ENCODE measurements at places on chromosomes 2 and 18.

- DNase-seq, result no peak
Observed at GRCh38 chr18:78873926-78874500, 105.6 kb upstream of the SALL3 start.

DNA sequence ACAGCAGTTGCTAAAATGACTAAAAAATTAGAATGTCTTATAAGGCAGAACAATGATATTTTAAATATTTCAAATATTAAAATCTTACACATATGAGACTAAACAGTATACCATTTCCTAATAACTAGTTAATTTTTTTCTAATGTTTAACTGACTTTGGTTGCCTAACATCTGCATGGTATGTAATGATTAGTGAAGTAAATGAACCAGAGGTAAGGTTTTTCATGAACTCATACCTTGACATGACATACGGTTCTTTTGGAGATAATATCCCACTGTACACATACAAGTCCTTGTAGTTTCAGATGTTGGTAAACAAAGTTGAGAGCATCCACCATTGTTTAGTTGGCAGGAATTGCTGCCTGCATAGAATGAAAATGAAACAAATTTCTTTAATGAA lies 1360.2 kb downstream of the LRP1B start:
- no peak for DNase-seq

- peak; percentile 4 for DNase-seq
Observed at GRCh38 chr2:233445152-233445830, 91.0 kb downstream of the DGKD start.

DNA sequence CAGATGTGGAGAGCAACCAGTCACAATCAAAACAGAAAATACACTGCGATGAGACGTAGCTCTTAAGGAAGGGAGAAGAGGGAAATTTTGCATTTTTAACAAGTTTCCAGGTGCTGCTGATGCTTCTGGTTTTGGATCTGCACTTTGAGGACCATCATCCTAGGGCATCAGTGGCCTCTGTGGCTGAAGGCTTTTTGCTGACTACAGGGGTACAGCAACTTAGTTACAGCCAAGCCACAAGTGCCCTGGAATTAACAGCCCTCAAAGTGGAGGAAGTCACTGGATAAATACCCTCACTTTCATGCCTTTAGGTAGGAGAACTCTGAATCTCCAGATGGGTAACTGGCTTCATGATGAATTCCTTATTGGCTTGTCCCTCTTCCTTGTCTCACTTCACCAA lies 700.9 kb downstream of the TMEM182 start:
- DNase-seq, result no peak

- DNase-seq, result no peak
Observed at GRCh38 chr2:155895016-155895415, 437.5 kb downstream of the NR4A2 start.

DNA sequence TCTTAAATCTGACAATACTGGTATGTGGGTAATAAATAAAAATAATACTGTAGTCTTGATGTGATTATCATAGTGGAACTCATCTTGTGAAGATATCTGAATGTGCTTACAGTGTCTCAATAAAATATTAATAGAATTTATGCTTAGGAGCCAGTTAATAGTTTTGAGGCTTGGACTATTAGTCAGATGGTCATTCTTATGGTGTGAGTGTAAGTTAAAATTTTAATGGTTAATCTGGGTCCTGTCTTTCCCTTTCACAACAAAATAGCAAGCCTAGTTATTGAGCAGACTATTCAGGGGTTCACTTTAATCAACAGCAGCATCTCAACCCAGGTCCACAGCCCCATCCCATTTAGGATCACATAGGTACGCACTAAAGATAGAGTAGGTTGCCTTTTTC lies 138.9 kb downstream of the HAUS1 start:
- DNase-seq, result no peak

GRCh38 chr2:96138179-96139145 lies at the start of gene ASTL:
Gene ASTL, minus strand, starts transcription at chr2:96138502. Its CDS starts 66 bp downstream, at chr2:96138436.
- DNase-seq, result no peak

- no peak for DNase-seq
Observed at GRCh38 chr18:79627750-79628294, 51.8 kb upstream of the CTDP1 start.

GRCh38 chr2:33116799-33117198 lies 170.0 kb downstream of the LTBP1 start:
- DNase-seq, result no peak
